ENCODE measurements at places on chromosomes 3 and 15.

GRCh38 chr3:170002879-170003278 lies 34.9 kb upstream of the GPR160 start:
- DNase-seq = no peak

GRCh38 chr3:81378552-81379293 lies 382.7 kb downstream of the GBE1 start:
- DNase-seq = no peak

- no peak for DNase-seq
Measured at GRCh38 chr3:134485075-134485717, 589 bp downstream of the ANAPC13 start.

DNA sequence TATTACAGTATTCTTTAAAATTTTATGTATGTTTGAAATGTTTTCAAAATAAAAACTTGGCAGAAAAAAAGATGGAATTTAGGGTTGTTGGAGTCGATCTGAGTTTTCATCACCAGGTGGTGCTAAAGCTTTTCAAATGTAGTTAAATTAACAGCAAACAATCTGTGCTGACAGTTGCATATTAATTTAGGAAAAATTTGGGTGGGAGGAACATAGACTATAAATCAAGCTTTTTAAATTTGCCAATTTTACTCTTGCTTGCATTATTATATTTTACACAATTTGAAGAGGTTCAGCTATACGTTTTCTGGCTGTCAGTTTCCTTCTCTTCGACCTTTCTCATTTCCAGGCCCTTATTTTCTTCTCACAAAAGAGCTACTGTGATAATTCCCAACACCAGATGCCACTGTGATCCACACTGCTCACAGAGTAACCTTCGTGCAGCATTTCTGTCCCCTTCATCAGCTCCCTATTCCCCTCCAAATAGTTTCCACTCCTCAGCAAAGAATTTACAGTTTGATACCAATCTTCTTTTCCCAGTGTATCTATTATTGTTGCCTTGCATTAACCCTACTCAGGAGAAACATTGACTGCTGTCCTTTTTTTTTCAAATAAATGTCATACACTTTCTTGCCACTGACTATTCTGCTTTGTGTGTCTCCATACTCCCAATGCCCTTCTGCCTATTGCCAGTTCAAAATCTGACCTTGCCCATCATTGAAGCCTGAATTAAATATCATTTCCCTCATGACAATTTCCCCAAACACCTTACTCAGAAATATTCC lies 53.4 kb upstream of the EIF5A2 start:
- DNase-seq = no peak

GRCh38 chr15:81091889-81092558 lies 42.0 kb upstream of the CFAP161 start:
- DNase-seq = no peak

GRCh38 chr3:34106879-34107278 lies 308.4 kb downstream of the PDCD6IP start:
- DNase-seq = no peak

DNA sequence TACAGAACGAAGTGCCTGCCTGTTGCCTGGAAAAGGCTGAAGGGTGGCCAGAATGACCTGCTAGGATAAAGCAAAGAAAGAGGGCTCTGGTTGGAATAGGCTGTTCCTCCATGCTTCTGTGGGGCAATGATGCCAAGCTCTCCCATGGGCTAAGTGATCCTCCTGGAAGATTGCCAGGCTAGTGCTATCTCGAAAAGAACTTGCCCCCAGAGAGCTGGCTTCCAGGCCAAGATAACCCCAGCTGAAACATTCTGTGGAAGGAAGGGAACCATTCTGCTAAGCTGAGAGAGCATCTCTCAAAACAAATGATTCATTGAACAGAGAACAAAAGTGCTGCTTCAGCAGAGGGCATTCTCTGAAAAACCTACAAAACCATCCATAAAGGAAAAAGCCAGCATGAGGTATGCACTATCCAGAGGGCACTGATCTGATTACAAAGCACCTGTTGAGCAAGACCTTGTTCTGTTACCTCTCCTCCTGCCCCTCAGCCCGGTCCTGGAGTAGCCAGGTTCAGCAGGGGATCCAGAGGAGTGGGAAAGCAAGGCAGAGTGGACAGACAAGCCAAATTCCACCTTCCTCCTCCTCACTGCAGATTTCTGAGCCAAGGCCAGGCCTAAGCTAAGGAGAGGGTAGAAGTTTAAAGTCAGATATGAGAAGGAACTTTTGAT lies 31.9 kb upstream of the SPRED1 start:
- DNase-seq = no peak

GRCh38 chr15:25582886-25583285 lies 144.1 kb upstream of the UBE3A start:
- no peak for DNase-seq

DNA sequence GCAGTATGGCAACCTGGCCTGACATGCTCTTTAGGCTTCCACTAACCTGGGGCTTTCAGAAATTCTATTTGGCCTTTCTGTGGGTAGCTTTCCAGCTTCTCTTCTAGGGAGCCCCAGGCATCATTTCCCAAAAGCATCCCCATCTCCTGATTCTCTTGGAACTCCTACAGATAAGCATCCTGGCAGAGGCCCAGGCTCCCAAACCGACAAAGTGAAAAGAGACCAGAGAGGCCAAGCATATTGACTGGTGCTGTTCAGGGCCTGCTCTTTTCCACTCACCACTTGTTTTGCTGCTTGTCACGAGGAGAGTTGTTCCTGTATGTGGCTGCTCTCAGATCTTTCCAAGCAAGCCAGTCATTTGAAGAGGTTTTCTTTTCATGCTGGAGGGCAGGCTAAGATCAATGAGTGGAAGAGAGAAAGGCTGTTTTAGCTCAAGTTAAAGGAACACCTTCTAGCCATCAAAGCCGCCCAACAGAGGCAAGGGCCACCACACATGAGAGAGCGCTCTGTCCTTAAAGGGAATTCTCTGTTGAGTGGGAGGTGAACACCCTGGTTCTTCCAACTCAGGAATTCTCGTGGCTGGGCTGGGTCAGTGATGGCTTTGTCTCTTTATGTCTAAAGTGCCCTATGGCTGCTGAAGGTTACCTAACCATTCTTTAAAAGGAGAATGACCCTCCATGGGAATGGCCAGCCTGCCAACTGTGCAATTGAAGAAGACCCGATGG lies 31.1 kb upstream of the NR2E3 start:
- DNase-seq = no peak
